ENCODE measurements at places on chromosomes 1 and 21.

- DNase-seq = no peak
These were observed 24.8 kb upstream of the RGS18 start for GRCh38 chr1:192133350-192133926.

- DNase-seq = no peak
These were observed 88.6 kb upstream of the ZC3H11B start for GRCh38 chr1:219701476-219701875.

- DNase-seq = no peak
These were observed 529.4 kb downstream of the KIF26B start for GRCh38 chr1:245684166-245684565.

GRCh38 chr1:147600119-147601111 is 59.1 kb downstream of the BCL9 start:
- DNase-seq = no peak

- DNase-seq = no peak
These were observed 19.9 kb downstream of the SLC19A1 start for GRCh38 chr21:45522381-45522780.

DNA sequence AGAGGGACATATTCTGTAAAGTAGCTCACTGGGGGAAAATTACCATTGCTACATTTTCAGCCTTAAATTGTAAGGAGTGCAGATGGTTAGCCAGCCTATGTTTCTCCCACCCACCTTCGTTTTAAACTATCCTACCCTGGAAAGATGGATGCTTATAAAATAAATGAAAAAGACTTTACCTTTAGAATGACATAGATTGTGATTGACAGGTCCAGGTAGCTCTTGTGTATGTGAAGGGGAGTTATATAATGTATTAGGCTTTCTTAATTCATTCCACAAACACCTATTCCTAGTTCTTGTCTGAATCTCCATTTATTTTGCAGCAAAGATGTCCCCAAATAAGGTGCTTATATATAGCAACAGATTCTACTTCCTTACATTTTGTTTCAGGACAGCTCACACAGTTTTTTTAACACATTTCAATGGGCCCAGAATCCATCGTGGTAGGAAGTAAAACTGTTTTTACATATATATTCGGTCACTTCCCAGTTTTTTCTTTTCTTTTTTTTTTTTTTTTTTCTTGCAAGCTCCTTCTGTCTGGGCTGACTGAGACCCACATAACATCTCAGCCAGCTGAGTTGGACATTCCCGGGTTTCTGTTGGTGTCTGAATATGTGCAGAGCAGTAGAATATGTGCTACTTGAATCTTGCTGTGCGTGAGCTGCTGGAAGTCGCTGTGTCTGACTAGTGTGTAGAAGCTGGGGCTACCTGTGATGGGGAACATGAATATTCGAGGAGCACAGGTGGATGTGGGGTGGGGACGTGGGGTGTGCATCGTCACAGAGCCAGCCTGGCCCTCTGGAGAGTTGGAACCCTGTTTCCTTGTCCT is 27.8 kb downstream of the UCK2 start:
- DNase-seq = no peak

GRCh38 chr1:83901547-83902155 is 97.3 kb downstream of the TTLL7 start:
- DNase-seq = no peak

GRCh38 chr21:33265664-33266049 is 510 bp upstream of the IL10RB start:
- no peak for DNase-seq

GRCh38 chr1:205240118-205240517 is 12.4 kb downstream of the TMCC2 start:
- no peak for DNase-seq

GRCh38 chr21:28832013-28832714 is 160.5 kb downstream of the LTN1 start:
- DNase-seq = peak; percentile 58

GRCh38 chr21:45509566-45510465 is 32.4 kb downstream of the SLC19A1 start:
- DNase-seq = no peak

- peak; percentile 27 for DNase-seq
These were observed 15.8 kb downstream of the OR14I1 start for GRCh38 chr1:248686815-248687214.

- DNase-seq = no peak
These were observed 47.8 kb downstream of the GPR88 start for GRCh38 chr1:100585786-100586185.

DNA sequence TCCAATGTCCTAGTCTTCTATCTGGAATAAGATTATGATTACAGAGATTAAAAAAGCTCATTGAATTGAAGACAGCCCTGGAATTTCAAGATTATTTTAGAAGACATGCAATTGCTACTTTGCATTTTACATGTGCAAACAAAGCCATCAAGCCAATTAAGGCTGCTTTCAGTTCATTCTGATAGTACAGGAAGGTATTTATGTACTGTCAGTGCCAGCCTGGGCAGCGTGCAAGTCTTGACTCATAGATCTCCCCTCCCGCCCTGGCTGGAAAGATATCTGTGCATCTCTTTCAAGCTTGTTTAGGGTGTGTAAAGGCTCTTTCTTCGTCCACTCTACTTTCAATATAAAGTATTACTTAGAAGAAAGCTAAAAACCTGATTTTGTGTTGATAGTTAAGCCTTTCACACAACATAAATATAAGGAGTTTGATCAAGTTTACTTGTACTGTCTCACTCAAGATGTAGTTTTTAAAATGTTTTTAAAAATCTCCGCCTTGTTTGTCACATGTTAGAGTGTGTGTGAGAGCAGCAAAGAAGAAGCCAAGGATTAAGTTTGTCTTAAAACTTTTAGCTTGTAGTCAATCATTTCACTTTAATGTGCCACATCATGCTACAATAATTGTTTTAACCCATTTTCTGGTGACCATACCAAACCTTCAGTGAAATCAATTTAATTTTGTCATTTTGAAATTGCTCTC is 13.6 kb upstream of the LYPLAL1 start:
- DNase-seq = no peak

GRCh38 chr1:61446531-61446991 is 278.4 kb downstream of the TM2D1 start:
- no peak for DNase-seq

- DNase-seq = no peak
These were observed 23.3 kb downstream of the SPOCD1 start for GRCh38 chr1:31792541-31792940.

DNA sequence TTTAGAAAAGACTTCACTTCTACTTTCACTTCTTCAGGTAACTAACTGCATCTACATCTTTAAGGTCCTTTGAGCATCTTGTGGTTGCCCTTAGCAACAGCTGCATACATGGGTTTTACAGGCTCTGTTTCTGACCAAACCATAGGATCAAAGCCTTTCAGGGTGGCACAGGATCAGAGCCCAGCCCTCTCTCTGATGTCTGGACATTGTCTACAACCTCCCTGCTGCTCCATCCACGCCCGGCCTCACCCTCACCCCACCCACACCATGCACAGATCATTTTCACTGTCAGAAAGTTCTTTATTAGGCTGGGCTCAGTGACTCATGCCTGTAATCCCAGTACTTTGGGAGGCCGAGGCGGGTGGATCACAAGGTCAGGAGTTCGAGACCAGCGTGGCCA is 5.2 kb downstream of the NCF2 start:
- DNase-seq = peak; percentile 60

- DNase-seq = no peak
These were observed 9.8 kb downstream of the PLA2G5 start for GRCh38 chr1:20079661-20080305.

GRCh38 chr1:107541412-107541811 is 400.6 kb downstream of the NTNG1 start:
- no peak for DNase-seq

GRCh38 chr1:29703596-29704370 is 467.5 kb downstream of the PTPRU start:
- no peak for DNase-seq

- DNase-seq = no peak
These were observed 228.4 kb downstream of the TM2D1 start for GRCh38 chr1:61496501-61496900.

DNA sequence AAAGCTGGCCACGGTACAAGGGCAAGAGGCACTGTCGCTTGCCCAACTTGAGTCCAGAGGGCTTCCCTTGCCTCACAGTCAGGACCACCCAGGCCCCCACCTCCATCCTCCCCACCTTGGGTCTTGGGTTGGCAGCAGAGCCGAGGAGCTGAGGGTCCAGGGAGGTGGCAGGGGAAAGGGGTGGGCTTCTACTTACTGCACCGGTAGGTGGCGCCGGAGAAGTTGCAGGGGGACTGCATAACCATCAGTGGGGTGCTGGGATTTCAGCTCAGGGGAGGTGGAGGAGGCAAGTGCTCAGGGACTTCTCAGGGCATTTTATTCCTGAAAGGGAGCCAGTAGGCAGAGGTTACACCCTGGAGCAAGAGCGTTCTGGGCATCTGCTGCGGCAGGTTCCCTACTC is 44.0 kb downstream of the TRIM62 start:
- peak; percentile 36 for DNase-seq

DNA sequence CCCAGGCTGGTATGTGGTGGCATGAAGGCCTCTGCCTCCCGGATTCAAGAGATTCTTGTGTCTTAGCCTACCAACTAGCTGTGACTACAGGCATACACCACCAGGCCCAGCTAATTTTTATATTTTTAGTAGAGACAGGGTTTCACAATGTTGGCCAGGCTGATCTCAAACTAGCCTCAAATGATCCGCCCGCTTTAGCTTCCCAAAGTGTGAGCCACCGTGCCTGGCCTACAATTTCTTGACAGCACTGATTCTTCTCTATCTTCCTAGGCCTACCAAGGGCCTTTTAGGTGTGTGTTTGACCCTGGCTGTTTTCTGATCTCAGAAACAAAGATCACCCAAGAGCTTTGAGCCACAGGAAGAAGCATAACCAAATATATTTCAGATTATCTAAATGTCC is 540.8 kb upstream of the ADAMTS5 start:
- DNase-seq = no peak

DNA sequence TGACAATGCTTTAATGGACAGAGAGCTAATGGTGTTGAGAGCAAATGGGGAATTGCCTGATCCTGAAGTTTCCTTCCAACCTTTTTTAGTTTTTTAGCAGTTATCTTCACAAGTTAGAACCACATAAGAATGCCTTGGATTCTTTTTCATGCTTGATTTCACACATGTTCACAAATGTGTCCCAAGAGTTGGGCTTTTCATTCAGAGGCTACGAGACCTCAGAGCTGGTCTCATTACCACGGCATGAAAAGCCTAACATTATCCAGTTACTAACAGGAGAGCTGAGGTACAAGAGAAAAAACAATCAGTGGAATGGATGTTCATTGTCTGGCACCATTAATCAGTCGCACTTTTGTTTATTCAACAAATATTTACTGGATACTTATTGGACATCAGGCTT is 340.6 kb downstream of the ZNF326 start:
- no peak for DNase-seq

DNA sequence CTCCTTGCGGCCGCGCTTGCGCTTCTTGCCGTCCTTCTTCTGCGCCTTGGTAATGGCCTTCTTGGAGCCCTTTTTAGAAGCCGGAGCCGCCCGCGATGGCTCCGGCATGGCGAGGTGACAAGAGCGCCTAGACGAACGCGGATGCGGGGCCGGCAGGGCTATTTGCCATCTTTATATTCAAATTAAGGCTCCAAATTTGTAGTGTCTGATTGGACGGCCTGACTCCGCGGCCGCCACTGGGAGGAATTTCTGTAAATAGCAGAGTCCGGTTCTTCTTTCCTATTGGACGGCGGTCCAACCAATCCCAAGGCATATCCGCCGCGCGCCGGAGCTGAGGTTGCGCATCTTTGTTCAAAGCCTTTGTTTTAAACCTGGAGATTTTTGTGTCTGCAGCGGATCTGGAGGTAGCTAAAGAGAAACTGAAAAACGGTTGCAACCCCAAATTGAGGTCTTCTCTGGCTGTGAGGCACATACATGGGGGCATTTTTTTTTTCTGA is 22.6 kb upstream of the RNF187 start:
- DNase-seq = peak; percentile 96

GRCh38 chr1:218496561-218496960 is 151.4 kb downstream of the TGFB2 start:
- DNase-seq = no peak

DNA sequence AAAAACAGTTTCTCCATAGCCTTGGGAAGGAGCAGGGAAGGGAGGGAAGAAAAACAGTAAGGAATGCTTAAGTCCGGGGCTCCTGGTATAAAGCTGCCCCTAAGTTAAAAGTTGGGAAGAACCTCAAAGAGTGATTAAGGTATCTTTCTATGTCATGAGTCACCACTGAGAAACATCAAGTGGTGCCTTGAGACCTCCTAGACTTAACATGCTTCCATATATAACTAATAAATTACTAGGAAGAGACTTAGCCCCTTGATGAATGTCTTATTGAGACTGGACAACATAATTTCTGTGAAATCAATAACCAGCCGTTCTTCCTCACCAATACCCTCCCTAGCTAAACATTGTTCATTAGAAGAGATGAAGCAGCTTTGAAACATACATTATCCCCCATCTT is 121.8 kb upstream of the SLC44A3 start:
- no peak for DNase-seq

GRCh38 chr1:59171788-59172187 is 125.1 kb upstream of the FGGY start:
- DNase-seq = no peak

DNA sequence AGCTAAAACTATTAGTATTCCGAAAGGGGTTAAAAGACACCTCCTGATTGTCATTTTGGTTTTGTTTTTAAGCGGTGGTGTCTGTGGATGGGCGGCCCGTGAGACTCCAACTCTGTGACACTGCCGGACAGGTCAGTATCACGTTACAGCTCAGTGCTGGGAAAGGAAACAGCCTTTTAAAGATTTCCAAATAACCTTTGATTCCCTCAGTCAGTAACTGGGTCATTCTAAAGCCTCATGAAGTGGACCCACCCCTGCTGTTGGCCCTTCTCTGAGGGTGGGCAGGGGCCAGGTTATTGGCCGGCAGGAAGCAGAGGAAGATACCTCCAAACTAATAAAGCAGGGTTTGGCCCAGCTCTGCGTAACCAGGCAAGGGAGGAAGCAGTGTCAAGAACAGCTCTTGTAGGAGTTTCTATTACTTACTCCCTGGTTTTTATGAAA is 2.3 kb downstream of the RHOU start:
- DNase-seq = no peak

DNA sequence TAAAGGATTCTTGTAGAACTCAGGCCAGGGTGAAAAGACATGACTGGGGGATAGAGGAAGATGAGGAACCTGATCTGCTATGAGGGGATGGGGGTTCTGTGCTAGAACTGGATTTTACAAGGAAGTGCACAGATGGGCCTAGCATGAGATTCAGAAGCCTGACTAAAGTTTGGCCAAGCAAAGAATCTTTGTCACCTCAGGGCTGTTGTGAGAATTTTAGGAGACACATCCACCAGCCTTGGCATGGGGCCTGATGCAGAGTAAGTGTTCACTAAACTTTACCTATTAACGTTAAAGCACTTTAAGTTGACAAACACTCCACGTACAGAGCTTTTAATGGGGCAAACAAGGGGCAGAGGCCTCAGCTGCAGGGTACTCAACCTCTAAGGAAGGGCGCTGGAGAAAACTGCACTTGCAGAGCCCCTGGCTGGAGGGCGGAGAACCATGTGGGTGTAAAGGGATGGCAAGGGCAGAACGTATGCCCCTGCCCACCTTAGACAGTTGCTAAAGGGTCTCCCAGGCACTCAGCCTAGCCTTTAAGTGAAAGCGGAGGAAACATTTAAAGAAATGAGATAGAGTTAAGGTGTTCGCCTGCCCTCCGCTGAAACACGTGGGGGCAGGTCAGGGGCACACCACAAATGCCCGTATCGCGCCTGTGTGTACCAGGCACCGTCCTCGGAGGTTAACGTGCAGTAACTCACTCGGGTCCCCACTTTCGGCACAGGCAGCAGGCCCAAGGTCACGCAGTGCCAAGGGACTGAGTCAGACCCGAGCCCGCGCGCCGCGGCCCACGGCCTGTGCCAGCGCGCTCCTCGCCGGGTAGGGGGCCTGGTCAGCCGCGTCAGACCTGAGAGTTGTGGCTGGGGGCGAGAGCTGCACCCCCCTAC is 990 bp upstream of the MRPS6 start:
- DNase-seq = no peak

GRCh38 chr1:25204797-25205480 is 27.4 kb downstream of the SYF2 start:
- peak; percentile 45 for DNase-seq

All from activated CD4-positive, alpha-beta T cell treated with anti-CD3 and anti-CD28 coated beads, Interleukin-2, amount 10 ng/mL, durations not matched to agents 7 days and 5 days (primary cell).